ENCODE measurements at places on chromosomes 7 and 10.

DNA sequence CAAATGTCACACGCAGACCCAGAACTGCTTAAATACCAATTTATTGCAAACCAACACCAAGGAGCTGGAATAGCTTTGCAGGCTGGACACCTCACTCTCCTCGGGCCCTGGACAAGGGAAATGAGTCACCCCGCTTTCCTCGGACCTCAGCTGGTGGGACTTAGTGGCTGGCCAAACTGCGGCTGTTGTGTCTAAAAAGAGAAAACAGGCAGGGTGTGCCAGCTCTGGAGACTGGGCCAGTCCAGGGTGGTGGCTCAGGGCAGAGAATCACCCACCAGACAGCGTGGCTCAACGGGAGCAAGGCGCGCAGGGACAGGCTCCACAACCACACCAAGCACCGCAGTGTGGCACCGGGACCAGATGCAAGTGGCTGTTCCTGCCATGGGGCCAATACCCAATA, 58.2 kb upstream of the CAMK2B start:
- no peak for DNase-seq

DNA sequence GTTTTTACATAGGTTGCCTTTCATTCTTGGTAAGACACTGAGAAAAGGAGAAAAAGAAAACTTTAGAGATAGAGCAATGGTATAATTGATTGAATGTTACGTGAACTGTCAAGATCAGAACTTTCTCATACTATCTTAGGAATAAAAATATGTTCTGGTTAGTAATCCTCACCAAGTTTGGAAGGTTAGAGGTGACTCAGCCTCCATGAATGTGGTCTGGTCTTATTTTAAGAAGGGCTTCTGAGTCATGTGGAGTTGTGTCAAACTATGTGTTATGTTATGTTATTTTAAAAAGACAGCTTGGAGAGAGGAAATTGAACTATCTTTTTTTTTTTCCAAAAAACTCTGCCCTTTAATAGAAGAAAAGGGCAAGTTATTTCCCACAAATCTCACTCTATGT, 458.6 kb upstream of the KLF6 start:
- DNase-seq = no peak

DNA sequence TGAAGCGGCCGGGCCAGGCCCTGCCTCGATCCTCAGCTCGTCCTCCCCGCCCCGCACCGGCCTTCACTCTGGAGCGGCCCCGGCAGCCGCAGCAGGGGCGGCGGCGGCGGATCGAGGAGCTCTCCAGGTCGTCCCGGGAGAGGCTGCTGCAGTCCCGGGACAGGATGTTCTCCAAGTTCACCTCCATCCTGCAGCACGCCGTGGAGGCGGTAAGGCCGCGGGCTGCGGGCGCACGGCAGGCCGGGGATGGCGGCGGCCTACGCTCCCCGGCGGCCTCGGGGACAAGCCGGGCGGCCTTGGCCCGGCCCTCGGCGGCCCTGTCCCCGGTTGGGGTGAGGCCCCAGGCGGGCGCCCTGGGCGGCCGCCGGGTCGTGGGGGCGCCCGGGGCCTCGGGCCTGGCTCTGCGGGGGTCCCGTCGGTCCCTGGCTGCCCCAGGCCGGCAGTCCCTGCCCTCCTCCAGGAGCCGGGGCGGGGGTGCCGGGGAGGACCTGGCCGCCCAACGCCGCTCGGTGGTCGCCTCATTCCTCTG, 399 bp downstream of the FHIP2A start:
- no peak for DNase-seq

GRCh38 chr10:105538874-105539273, 897.8 kb downstream of the SORCS3 start:
- no peak for DNase-seq

GRCh38 chr10:98349508-98349922, 65.5 kb downstream of the PYROXD2 start:
- no peak for DNase-seq

GRCh38 chr7:46781901-46782439, 799.9 kb downstream of the TNS3 start:
- DNase-seq = no peak

DNA sequence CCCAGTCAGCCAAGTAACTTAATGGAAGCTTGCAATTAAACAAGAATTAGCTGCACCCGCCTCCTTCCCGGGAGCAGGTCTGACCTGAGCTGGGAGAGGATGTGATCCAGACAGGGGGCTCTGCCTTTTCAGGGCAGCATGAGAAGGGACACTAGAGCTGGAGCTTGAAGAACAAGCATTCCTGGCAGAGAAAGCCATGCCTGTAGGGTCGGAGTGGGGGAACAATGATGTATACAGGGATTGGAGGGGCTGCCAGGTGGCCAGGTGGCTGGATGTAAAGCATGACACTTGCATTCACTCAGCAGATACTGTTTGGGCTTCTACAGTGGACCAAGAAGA, 112.5 kb downstream of the GRK5 start:
- DNase-seq = no peak

GRCh38 chr10:20215547-20216152, 399.4 kb downstream of the PLXDC2 start:
- DNase-seq = no peak

DNA sequence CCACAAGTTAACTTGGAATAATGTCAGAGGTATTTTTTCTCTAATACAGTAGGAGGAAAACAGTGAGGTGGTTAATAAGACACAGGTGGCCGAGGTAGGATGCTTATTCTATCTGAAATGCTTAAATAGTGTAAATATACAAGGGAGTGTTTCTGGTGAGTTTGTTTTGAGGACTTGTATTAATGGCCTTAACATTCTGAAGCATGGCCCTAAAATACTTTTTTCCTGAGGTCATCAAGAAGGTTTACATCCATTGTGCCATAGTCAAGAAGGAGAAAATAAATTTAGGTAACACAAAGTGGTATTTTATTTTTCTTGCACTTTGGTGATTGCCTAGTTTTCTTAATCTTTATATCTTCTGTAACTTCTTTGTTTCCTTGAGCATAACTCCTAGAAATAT, 18.8 kb downstream of the GNAI1 start:
- no peak for DNase-seq

DNA sequence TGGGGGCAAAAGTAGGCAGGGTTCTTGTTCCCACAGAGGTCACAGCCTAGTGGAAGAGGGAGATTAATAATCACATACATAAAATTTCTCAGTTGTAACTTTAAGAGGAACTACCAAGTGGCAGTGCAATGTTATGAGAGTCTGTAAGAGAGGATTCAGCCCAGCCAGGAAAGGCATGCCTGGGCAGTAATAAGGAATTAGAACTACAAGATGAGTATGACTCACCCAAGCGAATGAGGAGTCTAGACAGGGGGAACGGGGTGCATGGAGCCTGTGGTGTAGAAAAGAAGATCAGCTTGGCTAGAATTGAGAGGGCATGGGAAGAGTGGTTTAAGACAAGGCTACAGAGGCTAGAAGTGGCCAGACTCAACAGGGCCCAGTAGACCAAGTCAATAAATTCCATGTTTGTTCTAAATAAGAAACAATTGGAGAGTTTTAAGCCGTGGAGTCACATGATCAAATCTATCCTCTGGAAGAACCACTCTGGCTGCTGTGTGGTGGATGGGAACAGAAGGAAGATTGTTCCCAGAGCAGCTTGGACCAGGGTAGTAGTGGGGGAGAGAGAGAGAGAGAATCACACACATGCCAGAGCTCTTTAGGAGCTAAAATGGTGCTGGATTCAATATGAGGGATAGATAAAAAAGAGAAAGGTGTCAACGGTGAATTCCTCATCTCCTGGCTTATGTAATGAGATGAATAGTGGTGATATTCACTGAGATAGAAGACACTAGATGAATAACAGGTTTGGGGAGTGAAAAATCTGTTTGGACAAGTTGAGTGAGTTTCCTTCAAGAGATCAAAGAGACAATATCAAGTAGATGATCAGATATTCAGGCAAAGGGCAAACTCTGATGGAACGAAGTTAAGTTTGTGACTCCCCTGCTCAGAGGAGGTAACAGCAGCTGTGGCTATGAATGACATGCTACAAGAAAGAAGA, 265.1 kb downstream of the FGFR2 start:
- DNase-seq = no peak

DNA sequence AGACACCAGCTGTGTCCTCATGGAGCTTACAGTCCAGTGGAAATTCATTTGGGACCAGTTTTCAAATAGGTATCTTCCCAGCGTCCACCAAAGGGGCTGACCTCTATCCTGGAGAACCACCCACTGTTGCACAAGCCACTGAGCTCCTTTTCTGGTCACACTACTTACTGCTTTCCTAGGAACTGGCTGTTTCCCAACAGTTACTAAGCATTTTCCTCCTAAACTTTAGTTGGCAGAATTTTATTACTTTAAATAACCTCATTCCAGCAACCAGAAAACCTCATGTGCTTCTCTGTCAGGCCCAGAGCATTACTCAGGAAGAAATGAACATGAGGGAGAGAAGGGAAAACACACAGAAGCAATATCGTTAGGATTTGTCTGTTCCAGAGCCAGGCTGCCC, 183.1 kb downstream of the GPAM start:
- DNase-seq = no peak

DNA sequence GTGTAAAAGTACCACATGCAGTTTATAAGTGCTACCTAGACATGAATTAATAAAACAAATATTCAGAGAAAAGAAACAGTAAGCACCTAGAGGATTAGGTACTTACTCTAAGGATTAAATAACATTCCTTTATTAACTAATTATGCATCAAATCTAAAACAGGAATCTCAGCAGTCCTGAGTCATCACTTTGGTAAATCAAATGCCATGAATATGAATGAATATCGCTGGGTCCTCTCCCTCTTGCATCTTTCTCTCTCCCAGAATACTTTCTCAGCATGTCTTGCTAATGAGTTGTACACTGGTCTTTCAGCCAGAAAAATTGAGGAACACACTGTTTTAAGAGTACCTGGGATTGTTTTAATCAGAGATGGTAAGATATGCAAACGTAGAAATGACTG, 225.5 kb upstream of the NFE2L3 start:
- DNase-seq = no peak

DNA sequence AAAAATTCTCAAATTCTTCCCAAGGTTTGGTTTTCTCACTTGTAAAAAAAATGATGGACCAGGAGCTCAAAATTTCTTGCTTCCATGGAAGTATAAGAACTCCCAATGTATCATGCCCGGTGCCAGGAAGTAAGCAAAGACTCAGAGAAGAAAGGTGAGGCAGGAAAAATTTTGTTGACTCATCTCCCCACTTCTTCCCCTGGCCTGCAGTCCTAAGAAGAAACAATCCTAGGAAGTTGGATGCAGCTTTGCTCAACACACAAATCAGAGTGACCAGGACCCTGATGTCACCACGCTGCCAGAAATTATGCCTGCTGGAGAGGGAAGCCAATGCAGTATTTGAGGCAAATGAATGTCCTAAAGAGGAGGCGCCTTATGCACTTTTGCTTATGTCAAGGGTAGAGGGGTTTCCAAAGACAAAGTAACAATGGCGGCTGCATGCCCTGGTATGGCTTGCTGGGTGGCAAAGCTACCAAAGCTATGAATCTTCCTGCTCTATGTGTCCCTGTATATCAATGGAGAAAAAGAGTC, 163.6 kb downstream of the NEURL1 start:
- DNase-seq = no peak

DNA sequence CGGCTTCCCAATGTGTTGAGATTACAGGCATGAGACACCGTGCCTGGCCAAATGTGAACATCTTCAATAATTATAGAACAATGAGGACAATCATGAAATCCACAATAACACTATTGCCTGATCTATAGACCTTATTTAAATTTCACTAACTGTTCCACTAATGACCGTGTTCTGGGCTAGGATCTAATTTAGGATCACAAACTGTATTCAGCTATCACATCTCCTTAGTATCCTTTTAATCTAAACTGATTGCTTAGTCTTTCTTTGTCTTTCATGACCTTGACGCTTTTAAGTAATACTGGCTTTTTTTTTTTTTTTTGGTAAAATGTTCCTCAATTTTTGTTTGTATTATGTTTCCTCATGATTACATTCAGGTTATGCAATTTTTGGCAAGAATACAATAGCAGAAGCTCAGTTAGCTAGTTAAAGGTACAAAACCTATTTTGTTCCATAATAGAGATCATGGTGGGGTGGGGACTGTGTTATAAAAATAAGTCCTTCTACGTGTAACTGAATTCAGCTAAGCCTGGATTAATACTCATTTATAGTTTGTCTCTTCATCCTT, 158.4 kb downstream of the AOAH start:
- DNase-seq = no peak

GRCh38 chr10:60778971-60779796, 906 bp downstream of the CDK1 start:
- no peak for DNase-seq

DNA sequence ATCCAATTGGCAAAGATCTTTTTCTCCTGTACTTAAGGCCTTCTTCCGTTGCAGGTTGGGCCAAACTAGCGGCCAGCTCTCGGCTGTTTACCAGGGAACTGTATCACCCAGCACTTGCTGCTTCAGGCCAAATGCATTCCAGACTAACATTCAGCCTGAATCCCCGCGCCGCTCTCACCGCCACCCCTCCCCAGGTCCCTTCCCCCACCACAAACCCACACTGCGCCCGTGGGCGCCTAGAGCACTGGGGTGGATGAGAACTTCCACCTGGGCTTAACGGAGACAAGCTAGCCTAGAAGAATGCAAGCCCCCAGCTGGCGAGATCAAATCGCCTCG, 676 bp downstream of the TCAF1 start:
- no peak for DNase-seq

- no peak for DNase-seq
Observed at GRCh38 chr10:84195044-84195830, 900 bp downstream of the CDHR1 start.

- no peak for DNase-seq
Observed at GRCh38 chr10:86662186-86663045, 5.9 kb upstream of the LDB3 start.

- no peak for DNase-seq
Observed at GRCh38 chr10:42980553-42981357, 96.1 kb upstream of the RET start.

GRCh38 chr10:34906067-34906965, 91.2 kb upstream of the PARD3 start:
- no peak for DNase-seq

- no peak for DNase-seq
Observed at GRCh38 chr7:129769400-129769774, 157.9 kb downstream of the NRF1 start.

DNA sequence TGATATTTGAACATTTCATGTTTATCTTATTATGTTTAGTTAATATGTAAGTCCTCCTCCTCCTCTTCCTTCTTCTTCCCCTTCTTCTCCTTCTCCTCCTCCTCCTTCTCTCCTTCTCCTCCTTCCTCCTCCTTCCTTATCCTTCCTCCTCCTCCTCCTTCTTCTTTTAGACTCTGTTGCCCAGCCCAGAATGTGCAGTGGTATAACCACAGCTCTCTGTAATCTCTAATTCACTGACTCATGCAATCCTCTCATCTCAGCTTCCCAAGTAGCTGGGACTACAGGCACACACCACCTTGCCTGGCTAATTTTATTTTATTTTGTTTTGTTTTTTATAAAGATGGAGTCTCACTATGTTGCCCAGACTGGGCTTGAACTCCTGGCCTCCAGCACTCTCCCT, 83.4 kb upstream of the ODAD2 start:
- DNase-seq = no peak

GRCh38 chr10:12448729-12449391, 99.5 kb downstream of the CAMK1D start:
- DNase-seq = peak; percentile 72

DNA sequence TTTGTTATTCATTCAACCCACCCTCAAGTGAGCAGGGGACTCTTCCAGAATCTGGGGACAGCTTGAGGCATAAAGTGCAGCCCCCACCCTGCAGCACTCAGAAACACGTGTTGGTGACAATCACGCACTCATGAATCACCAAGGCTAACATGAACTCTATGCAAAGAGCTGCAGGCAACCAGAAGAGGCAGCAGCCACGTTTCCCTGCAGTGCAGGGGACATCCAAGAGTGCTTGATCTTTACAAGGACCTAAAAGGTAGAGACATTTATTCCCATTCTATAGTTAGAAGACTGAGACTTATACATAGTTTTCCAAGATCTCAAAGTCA, 135.2 kb upstream of the GDF10 start:
- DNase-seq = no peak

Measured in T follicular helper cell (primary cell).